ENCODE measurements at places on chromosomes 13 and 19.

DNA sequence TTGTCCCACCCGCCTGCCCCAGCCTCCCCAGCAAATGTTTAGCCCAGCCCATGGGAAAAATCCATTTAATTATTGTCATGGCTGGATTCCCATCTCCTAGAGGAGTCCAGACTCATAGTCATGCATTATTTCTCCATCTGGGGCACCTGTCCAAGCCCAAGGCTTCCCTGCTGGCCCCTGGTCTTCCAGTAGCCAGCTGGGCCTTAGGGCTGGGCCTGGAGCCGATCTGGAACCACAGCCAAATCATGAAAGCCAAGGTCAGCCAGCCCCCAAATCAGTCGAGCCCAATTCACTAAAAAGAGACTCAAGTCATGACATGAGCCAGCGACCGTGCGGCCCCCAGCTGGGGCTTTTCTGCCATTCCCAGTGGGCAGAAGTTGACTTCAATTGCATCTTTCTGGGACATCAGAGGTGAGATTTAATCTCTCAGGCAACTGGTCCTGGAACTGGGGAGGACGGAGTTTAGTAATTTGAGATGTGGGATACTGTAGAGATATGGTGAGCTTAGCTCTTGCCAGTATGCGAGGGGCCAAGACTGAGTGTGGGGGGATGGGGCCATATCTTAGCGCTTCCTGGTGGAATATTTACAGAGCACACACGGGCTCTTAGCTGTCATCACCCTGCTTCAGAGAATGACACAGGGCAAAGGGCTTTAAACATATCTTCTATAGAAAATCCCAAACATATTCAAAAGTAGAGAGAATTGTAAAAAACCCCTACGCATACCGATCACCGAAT is 9.4 kb upstream of the PGLYRP2 start:
- peak; percentile 9 for DNase-seq

DNA sequence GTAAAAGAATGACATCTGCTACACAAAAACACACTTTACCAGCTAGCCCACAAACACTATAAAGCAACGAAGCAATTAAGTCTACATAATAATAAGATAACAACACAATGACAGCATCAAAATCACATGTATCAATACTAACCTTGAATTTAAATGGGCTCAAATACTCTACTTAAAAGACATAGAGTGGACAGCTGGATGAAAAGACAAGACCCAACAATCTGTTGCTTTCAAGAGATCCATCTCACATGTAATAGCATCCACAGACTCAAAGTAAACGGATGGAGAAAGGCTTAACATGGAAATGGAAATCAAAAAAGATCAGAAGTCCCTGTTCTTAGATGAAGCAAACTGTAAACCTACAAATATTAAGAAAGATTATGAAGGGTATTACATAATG is 2175.9 kb downstream of the PCDH9 start:
- DNase-seq: no peak

DNA sequence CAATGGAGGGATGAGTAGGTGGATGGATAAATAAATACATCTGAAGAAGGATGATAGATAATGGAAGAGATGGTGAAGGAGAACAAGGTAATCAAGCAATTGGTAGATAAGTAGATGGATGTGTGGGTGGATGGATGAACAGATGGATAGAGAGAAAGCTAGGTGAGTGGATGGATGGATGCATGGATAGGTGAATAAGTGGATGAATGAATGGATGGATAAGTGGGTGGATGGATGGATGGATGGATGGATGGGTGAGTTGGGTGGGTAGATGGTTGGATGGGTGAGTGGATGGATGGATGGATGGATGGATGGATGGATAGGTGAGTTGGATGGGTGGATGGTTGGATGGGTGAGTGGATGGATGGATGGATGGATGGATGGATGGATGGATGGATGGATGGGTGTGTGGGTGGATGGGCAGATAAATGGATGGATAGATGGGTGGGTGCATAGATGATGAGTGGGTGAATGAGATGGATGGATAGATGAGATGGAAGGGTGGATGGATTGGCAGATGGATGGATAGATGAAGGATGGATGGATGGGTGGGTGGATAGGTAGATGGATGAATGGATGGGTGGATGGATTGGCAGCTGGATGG is 6.3 kb downstream of the SEMA6B start:
- no peak for DNase-seq

DNA sequence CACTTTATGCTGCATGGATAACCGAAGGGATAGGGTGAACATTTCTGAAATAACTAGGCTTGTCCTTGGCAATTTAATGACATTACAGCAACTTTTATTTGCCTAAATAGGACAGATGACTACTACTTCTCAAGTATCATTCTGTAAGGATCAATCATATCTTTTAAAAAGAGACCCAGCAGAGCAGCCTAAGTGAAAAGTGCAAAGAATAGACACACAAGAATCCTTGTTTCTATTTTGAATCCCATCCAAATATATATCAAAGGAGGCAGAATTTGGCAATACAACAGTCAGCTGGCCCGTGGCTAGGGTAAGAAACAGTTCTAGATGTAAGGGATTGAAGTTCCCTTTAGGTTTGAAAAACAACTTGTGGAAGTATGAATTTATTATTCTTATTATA is 6.9 kb downstream of the THSD1 start:
- no peak for DNase-seq

- DNase-seq: no peak
These were observed 600.4 kb upstream of the SLITRK6 start for GRCh38 chr13:86399572-86399971.

DNA sequence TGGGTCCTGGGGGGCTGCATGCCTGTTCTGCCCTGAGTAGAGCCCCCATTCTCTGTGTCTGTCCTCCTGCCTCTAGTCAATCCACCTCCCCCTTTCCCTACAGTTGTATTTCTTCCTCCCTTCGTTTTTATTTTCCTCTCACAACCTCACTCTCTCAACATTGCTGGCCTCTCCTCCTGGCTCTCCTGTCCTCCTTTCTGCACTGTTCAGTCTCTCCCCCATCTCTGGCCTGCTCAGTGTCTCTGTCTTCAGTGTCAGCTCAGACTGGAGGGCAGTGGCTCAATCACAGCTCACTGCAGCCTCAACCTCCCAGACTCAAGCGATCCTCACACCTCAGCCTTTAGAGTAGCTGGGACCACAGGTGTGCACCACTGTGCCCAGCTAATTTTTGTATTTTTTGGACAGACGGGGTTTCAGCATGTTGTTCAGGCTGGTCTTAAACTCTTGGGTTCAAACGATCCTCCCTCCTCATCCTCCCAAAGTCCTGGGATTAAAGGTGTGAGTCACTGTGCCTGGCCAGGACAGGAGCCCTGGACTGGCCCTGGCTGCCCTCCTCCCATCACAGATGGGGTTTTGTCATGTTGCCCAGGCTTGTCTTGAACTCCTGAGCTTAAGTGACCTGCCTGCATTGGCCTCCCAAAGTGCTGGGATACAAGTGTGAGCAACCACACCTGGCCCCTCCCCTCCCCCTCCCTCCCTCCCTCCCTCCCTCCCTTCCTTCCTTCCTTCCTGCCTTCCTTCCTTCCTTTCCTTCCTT is 32.0 kb upstream of the IGFL1 start:
- DNase-seq: no peak

- DNase-seq: no peak
These were observed 170.5 kb downstream of the STK24 start for GRCh38 chr13:98406427-98406826.

DNA sequence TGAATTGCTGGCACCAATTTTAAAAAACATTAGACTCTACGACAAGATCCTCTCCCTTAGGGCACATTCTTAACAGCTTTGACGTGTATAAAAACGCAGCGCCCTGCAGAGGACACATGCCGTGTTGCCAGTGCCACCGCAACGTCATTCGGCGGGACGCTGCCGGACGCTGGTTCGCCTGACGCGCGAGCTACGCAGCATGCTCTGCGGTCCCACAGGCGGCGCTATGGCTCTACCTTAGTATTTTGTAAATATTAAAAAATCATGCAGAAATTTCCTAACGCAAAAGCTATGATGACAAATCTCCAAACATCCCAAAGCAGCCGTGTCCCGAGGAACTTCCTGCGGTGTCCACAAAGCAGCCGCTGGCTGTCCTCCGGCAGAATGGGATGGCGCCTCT is 4.2 kb upstream of the ADPRHL1 start:
- no peak for DNase-seq

- no peak for DNase-seq
These were observed 980 bp downstream of the BCKDHA start for GRCh38 chr19:41398598-41398997.

DNA sequence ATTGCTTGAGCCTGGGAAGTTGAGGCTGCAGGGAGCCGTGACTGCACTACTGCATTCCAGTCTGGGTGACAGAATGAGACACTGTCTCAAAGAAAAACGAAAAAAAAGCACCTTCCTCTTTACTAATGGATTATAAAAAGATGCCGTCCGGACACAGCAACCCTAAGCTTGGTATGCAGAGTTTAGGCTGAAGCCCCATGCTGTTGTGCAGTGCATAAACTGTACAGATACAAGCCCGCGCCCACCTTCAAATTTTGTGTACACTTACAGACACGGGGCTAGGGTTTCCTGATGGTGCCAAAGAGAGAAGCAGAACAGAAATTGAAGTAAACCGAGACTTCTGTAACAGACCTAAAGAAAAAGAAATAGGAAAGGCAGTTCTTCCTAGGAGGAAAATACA is 9.0 kb downstream of the LPAR6 start:
- DNase-seq: no peak

- DNase-seq: peak; percentile 53
These were observed 1.5 kb downstream of the MAST3 start for GRCh38 chr19:18098891-18099622.

DNA sequence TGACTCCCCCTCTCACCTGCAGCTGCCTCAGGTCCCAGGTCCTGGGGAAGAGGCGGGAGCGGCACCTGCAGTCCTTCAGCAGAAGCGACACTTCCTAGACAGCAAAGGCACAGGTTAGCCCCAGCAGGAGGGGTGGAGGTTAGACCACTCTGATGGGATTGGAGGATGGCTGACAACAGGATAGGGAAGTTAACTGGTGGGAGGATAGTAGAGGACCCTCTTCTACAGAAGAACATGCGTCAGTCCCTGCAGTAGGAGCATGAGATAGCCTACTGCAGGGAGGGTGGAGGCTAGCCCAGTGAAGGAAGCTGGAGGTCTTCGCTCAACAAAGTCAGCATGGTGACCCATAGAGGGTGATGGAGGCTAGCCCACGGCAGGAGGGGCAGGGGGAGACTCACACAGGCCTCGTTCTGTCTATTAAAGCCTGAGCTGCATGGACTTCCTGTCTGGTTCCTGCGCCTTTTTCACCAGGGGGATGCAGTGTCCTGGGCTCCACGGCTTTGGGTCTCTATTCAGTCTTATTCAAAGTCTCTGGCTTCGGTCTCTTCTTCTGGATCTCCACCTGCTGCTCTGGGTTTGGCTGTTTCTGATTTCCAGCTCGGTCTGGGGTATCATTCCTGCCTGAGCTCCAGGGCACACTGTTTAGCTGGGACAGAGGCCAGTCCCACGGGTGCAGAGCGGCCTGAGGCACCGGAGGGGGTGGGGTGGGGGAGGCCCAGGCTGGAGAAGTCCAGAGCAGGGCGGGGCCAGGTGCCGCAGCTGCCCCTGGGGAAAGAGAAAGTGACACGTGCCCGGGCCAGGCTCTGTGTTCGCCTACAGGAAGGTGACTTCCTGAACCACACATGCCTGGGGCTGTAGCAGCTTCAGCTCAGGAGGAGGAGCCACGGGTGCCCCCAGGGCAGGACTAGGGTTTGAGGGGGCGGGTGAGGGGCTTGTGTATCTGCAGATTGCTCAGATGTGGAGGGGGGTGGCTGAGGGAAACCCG is 7.3 kb downstream of the IFNL3 start:
- peak; percentile 72 for DNase-seq

DNA sequence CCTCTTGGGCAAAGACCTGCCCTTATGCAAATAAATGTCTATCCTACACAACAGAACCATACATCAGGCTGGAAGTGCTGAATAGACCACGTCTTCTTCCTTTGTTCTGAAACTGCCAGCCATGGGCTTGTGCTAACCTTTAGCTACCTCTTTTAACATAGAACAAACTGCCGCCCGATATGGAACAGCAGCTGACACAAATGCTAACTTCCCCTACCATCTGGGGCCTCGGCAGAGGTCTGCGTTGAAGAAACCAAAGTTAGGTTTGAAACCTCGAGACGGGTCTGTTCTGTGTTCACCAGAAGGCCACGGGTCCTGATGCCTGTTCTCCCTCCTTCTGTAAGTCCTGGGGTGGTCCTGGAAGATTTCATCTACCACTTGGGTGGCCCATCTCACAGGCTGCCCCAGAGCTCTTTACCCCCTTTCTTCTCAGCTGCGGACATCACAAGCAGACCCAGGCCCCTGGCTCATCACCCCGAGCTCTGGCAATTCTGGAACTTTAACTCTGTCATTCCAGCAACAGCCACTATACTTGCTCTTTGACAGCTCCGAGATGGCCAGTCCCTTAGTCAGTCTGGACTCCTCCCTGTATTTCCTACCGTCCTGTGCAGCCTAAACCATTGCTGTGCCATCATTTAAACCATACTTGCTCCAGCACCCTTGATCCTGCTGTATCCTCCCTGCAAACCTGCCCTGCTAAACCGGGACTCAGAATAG is 146.7 kb downstream of the USP12 start:
- DNase-seq: no peak

DNA sequence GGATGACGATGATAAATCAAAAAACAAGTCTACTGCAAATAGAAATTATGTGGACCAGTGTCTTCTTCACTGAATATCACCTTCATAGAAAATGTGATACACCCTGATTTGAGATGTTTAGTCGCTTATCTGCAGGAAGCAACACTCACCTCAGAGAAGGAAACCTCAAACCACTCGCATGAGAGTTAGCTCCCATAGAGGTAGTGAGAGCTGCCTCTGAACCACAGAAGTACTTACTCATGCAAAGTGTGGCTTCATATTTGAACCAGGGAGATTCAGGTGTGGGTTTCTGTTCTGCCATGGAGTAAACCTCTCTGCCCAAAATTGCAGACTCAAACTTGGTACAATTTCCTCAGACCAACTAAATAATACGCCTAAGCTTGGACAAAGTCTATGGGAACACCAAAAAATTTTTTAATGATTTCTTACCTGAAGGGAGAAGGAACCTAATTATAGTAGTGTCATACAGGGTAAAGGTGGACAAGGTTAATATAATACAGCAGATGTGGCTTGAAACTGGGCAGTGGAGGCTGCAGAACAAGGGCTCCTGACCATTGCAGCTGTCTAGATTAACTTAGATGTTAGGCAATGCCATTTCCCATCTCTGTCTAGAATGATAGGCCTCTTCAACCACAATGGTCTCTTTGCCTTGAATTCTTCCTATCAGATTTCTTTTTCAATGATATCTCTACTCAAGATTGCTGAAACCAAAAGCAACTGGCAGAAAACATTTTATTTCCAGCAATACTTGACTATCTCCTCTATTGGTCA is 29.6 kb upstream of the RCBTB2 start:
- DNase-seq: no peak

- no peak for DNase-seq
These were observed 1691.7 kb upstream of the PCDH20 start for GRCh38 chr13:63107179-63107943.

DNA sequence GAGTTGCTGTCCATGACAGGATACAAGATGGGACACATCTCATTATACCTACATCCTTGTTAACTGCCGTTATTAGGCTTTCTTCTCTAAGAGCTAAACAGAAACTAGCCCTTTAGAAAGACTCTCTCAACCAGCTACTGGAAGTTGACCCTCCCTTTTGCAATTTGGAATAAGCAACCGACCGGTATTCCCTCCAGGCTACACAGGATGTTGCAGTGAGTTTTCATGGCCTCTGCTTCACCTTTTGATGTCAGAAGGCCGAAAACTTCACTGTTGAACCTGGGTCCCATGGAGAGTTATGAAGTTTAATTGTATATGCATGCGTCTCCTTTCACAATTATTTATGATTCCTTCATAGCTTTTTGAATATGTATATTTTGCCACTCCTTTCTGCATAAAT is 1042.5 kb upstream of the SPRY2 start:
- DNase-seq: no peak
